Stimulated activated CD4-positive, alpha-beta T cell treated with anti-CD3 and anti-CD28 coated beads, Interleukin-1b, Interleukin-23, amount 100 ng/mL, for 24 hours (primary cell): ENCODE measurements at places on chromosomes 13 and 19.

GRCh38 chr19:9362905-9363304 is at the start of gene ZNF177:
TSS of gene ZNF177 (plus strand) at chr19:9363013. CDS start at chr19:9378312, 15,299 bp downstream.
- no peak for DNase-seq

- no peak for DNase-seq
These were observed at the start of gene PEAK3 for GRCh38 chr19:2282062-2282861. TSS of gene PEAK3 (minus strand) at chr19:2282175. CDS start at chr19:2280931, 1,244 bp downstream.

- no peak for DNase-seq
These were observed 210.3 kb upstream of the PCDH9 start for GRCh38 chr13:67440236-67440975.

DNA sequence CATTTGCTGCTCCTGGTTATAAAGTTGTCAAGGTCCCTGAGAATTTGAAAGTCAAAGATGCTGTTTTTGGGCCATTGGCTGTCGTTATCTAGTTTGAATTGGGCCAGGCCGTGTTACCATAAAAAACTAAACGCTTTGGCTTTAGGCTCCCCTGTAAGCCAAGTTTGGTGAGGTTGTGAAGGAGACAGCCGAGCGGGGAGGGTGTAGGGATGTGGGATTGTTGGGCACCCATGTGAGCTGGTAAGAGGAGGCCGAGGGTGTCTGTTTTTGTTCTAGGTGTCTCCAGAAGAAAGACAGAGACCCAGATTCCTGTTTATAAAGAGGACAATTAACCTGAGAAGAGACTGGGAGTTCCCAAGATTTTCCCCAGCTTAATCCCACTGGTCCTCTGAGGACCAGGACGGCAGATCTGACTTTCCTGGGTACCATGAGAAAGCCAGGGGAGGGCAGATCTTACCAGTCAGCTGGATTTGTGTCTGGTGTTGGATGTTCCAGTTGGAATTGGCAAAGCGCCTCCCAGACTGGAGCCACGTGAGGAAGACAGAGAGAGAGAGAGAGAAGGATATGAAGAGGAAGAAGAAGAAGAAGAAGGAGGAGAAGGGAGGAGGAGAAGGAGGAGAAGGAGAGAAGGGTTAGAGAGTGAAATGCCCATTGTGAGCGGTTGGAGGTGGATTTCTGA is 25.1 kb downstream of the TMEM255B start:
- DNase-seq: no peak
